ENCODE measurements at places on chromosomes 4 and X. TPM values are rescaled to one million over a fixed set of nuclear protein-coding genes. Genes with fewer than 3 reads are reported as not detected.

GRCh38 chr4:19227701-19228100 lies 1024.0 kb upstream of the SLIT2 start:
- H3K36me3 ChIP-seq: no peaks in the 10 kb centered on the region
- no peak overlapping the region for H3K4me3 ChIP-seq
- no peak for DNase-seq
- H3K27me3 ChIP-seq: no peaks in the 10 kb centered on the region

DNA sequence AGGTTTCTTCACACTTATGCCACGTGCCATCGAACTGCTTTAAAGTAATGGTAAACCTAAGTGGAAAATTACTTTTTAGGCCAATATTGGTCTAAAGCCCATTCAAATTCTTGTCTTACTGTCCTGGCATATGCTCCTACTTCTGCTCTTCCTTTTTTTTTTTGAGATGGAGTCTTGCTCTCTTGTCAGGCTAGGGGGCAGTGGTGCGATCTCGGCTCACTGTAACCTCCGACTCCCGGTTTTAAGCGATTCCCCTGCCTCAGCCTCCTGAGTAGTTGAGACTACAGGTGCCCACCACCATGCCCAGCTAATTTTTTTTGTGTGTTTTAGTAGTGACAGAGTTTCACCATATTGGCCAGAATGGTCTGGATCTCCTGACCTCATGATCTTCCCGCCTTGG lies 129.0 kb upstream of the TECRL start:
- DNase-seq: no peak
- no peaks in the 10 kb centered on the region for H3K36me3 ChIP-seq
- peaks cover 2% of the 10 kb centered on the region for H3K27me3 ChIP-seq

The FGFR3 gene
- total RNA-seq: 511 TPM

DNA sequence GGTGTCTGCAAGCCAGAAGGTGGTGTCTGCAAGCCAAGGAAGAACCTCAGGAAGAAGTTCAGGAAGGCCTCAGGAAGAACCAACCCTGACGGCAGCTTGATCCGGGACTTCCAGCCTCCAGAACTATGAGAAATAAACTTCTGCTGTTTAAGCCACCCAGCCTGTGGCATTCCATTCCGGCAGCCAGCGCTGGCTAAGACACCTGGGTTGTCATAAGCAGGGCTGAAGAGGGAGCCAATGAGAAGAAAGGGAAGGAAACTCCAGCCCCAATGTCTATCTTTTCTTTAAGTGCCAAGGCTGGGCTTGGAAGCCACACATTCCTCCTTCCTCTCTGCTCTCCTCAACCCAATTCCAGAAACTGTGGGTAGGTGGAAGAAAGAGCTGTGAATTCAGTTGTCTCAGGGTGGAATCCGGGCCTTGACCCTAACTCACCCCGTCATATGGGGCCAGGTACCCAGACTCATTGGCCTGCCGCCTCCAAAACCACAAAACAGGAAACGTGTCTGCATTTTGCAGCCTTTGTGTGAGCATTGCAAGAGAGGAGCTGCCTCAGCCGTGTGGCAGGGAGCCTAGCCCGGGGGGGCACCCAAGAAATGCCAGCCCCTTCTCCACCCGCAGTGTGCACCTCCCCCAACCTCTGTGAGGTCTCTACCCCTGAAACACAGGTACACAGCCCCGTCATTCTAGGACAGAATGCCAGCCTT lies 26.8 kb downstream of the CRMP1 start:
- no peak overlapping the region for H3K27ac ChIP-seq
- H3K27me3 ChIP-seq: peaks cover 5% of the 10 kb centered on the region
- DNase-seq: no peak

The MSANTD1 gene
- 0.36 TPM for total RNA-seq

The HPGD gene
- total RNA-seq: 69.0 TPM

DNA sequence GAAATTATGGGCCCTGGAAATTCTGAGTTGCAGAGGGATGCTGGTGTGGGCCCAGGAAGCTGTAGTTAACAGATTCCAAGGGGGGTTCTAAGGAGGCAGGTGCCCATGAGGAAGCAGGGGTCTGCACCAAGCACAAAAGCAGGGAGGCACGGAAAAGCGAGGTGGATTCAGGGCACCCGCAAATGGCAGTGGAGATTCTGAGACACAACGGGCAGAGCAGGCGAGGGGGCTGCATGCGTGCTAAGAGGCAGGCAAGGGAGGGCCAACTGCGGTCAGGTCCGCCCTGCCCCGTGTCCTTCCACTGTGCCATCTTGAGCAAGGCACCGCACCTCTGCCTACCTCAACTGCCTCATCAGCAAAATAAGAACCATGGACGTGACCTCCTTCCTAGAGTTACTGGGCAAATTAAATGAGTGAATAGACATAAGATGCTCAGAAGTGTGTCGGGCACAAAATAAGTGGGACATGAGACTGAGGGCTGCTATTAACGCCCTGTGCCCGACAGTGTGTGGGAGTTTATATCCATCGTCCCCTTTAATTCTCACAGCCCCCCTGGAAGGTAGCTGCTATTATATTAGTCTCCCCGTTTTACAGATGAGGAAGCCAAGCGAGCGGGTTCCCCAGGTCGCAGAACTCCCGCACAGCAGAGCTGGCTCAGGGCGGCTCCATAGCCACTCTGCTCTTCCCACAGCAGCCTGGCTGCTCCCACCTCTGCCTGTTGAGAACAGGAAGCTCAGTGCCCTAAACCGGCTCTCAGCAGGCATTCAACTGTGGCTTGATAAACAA lies 67.6 kb downstream of the PPP2R2C start:
- DNase-seq: no peak
- peaks cover 5% of the 10 kb centered on the region for H3K4me1 ChIP-seq
- peaks cover 50% of the 10 kb centered on the region for H3K27me3 ChIP-seq
- no peak overlapping the region for H3K27ac ChIP-seq
- no peak overlapping the region for H3K4me3 ChIP-seq

DNA sequence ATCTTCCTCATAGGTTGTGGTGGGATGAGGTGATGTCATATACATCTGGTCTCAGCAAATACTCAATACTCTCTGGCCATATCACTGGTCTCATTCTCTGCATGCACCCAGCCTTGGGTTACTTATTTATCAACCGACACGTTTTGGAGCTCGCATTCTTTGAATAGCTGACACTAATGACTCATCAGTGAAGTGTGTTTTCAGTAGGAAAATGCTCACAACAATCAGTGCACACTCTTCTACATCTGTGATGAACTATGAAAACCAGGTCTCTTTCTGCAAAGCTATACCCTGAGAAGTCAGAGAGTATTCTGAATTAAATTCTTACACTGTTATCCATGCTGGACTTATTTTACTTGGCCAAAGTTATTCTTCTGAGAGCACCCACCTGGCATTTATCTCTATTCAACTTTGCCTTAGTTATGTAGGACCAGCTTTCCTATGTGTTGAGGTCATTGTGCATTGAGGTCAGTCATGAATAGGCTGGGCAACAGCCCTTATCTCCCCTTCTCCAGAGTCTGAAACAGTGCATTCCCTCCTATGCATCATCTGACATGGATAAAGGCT lies 58.7 kb upstream of the DHX15 start:
- no peaks in the 10 kb centered on the region for H3K36me3 ChIP-seq
- no peaks in the 10 kb centered on the region for H3K27me3 ChIP-seq
- H3K4me1 ChIP-seq: no peaks in the 10 kb centered on the region
- no peak overlapping the region for H3K27ac ChIP-seq

- H3K36me3 ChIP-seq: no peaks in the 10 kb centered on the region
- H3K4me3 ChIP-seq: no peak overlapping the region
- peaks cover 39% of the 10 kb centered on the region for H3K4me1 ChIP-seq
- DNase-seq: no peak
- H3K27me3 ChIP-seq: no peaks in the 10 kb centered on the region
These were observed 19.7 kb downstream of the FNIP2 start for GRCh38 chr4:158788516-158788915.

The TECRL gene
- total RNA-seq: not detected

DNA sequence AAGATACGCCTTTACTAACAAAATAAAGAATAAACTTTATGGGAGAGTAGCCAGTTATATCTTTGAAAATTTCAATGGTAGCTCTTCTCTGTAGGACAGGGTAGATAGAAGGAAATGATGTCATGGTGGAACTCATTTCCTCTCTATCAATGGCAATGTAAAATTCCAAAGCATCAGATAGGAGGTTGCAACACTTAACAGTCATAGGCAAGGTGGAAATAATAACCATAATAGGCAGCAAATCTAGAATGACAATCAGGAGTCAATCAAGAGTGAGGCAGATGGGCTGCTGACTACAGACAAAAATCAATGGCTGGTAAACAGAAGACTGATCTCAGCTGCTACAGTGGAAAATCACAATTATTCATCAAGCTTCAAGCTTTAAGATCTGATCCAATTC lies 53.9 kb upstream of the TET2 start:
- no peaks in the 10 kb centered on the region for H3K36me3 ChIP-seq
- H3K4me1 ChIP-seq: peaks cover 20% of the 10 kb centered on the region
- no peak for DNase-seq

DNA sequence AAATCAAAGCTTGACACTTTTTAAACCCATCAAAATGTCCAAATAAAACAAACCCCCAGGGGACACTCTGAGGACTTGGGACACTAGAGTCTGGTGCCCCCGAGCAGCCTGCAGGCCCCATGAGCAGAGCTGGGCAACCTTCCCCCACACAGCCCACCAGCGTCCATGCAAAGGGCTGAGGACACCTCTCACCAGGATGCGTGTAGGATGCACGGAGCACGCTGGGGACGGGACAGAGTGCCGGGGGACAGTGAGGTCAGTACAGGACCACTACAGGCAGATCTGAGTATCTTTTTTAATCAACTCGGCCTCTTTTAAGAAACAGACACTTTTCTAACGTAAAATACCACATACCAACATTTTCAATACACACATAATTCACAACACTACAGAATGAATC lies 6.9 kb downstream of the GAK start:
- H3K36me3 ChIP-seq: no peaks in the 10 kb centered on the region
- H3K27ac ChIP-seq: no peak overlapping the region
- peaks cover 47% of the 10 kb centered on the region for H3K4me1 ChIP-seq
- DNase-seq: no peak

Measured in suprapubic skin (tissue), 4 donors.